ENCODE measurements at places on chromosomes 5 and 9.

- DNase-seq, result no peak
These were observed 24.6 kb downstream of the GFI1B start for GRCh38 chr9:133003071-133003461.

DNA sequence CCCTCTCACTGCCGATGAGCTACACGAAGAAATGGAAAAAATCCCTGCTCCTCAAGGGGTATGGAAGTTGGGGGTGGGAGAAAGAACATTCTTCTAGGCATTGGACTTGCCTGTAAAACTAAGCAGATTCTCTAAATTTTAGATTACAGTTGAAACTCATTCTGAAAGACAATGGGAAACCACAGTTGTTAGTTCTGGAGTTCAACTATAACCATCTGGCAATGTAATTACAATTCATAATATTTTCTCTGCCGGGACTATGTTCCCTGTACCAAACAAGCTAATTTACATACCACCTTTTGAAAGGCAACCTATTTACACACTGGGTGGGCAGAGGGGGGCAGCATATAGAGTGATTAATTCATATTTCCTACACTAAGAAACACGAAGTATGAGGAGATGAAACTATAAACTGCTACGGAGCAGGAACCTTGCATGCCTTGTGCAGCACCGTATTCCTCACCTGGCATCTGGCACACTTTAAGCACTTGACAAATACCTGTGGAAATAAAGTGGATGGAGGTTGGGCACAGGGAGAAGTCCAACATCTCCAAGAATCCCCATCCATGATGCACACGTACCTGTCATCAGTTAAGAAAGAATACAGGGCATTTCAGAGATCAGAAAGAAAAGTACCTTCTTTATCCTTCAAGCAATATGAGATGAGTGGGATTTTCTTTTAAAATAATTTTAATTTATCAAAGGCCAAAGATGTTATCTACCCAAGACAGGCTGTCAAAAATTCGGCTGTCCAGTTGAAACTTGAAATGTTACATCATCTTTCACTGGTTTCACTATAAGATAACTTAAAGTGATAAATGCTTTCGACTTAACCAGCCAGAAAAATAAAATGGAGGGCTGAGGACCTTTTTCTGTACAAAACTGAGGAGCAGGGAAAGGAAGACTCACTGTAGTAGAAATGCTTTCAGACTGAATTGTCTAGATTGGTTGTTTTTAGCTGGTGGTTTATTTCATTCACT is 54.2 kb downstream of the SSBP2 start:
- no peak for DNase-seq

DNA sequence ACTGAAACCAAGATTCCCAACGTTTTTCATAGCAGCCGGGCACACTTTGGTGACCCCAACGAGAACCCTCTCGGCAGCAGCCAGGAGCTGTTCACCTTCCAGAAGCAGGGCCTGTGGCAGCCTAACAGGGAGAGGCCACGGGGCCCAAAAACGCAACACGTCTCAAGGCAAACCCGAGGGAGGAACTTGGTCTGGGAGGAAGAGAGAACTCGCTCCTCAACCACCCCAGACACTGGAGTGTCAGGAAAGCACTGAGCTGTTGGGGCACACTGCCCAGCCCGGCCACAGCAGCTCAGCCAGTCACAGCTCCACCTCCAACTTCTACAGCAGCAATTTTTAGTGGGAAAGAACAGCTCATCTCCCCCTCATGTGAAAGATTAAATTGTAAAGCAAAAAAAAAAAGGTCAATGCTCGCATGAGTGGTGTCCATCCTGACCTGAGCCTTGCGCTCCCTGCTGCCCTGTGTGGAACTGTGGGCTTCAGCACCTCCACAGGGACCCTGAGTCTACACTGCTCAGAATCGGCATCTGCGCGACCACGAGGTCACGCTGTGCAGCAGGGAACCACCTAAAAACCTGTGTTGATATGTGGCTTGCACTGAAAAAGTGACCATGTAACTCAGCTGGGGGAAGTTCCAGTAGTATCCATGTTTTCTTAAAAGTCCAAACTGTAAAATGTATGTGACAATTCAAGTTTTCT is 55.0 kb downstream of the IPPK start:
- DNase-seq, result no peak

GRCh38 chr9:5188060-5188984 is 2.9 kb upstream of the INSL6 start:
- DNase-seq, result no peak

DNA sequence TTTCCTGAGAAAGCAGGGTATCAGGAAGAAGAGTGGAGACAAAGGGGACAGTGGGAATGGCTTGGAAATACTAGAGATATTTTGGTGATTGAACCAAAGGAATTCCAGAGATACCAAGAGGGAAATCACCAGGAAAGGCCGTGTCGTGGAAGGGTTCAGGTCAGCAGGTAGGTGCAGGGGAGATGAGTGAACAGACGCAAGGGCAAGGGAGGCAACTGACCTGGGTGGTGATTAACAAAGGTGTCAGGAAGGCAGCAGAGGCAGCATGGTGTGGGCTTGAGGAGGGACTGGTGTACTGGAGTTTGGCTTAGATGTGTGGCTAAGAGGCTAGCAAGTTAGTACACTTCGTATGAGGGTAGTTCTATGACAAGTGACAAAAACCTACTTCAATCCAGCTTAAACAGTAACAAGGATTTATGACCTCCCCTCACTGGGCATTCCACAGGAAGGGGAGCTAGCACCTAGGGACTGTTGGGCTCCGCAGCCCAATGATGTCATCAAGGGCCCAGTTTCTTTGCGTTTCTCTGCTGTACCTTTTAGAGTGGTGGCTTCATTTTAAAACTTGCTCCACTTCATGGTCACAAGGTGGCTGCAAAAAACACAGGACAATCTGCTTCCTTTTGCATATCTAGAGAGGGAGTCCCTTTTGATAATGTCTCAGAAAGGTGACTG is 37.0 kb downstream of the INIP start:
- no peak for DNase-seq

GRCh38 chr9:135139366-135139959 is 52.0 kb downstream of the OLFM1 start:
- DNase-seq, result no peak

DNA sequence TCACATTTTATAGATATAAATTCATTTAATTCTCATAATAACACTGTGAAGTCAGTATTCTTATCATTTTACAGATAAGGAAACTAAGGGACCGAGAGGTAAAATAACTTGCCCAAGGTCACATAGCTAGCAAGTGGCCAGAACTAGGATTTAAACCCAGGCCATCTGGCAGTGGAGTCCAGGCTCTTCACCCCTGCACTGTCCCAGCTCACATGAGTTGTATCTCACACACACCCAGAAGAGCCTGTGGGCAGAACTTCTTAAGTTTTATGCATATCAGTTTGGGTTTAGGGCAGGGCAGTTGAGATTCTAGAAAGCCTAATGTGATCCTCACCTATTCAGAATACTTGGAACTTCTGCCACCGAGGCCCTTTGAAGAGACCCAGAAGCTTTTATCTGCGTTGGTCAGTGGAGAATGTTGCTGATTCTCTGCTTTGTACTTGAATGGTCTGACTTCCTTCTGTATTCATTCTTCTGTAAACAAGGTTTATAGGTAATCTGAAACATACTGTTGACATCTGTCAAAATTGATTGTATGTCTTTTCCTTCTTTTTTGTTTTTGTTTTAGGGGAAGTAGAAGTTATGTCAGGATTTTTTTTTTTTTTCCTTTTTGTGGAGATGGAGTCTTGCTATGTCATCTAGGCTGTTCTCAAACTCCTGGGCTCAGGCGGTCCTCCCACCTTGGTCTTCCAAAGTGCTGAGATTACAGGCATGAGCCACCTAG is 75.8 kb downstream of the KIAA1958 start:
- no peak for DNase-seq

DNA sequence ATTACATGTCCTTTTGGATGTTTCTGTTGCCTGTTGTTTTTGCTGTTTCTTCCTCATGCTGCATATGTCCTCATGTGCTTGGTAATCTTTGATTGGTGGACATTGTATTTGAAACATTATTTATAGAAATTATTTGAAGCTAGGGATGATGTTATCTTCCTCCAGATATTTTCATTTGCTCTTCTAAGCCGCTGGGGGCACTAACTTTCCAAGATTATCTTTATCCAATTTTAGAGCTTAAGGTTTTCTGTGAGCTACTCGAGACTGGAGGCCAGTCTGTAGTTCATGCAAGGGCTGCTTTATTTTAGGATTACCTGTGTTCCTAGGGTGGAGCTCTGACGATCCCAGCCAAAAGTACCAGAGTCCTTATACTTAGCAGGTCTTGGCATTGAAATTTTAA is 40.9 kb downstream of the STX17 start:
- no peak for DNase-seq

DNA sequence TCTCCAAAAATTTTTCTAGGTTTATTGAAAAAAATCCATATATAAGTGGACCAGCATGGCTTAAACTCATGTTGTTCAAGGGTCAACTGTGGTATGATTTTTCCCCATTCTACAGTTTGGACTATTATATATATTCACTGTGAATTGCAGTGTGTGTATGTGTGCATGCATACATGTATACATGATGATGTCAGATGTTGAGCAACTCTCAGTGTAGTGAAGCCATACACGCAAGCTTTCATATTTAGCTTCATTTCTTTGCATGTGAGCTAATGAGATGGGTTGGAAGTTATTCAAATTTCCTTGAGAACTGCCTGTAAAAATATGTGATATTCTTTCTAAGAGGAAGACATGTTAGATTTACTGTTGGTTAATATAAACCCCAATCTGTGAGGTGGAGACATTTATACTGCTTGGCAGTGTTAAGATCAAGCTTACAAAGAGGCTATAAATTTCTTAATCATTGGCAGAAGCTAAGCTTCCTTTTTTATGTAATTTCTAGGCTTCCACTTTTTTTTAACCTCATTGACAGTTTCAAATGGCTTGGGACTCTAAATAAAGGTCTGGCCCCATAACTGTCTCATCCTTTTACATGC is 134.8 kb downstream of the GABRG2 start:
- DNase-seq, result no peak

DNA sequence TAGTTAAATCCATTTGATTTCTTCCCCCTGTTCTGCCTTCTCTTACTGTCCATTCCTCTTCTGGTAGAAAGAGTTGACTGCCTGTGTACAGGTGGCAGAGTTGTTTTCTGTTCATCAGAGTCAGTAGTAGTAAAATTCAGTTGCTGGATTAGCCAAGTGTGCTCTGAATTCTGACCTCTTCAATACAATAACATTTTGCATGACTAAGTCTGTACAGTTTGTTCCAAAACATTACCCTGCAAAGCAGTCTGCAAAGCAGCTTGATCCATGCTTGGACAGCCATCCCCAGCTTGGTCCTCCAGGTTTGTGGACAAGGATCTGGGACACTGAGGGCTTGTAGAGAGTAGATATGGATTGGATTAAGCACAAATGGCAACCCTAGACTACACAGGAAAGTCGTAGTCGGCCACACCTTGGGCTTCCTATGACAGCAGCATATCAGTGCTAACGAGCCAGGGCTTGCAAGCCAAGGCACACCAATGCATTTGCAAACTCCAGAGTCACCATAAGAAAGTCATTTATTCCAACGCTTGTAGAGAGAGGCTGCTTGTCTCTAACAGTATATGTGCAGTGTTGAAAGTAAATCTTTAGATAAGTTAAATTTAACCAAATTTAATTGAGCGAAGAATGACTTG is 25.2 kb downstream of the IL12B start:
- no peak for DNase-seq

- DNase-seq, result no peak
These were observed 13.1 kb downstream of the NACC2 start for GRCh38 chr9:136081826-136082495.

DNA sequence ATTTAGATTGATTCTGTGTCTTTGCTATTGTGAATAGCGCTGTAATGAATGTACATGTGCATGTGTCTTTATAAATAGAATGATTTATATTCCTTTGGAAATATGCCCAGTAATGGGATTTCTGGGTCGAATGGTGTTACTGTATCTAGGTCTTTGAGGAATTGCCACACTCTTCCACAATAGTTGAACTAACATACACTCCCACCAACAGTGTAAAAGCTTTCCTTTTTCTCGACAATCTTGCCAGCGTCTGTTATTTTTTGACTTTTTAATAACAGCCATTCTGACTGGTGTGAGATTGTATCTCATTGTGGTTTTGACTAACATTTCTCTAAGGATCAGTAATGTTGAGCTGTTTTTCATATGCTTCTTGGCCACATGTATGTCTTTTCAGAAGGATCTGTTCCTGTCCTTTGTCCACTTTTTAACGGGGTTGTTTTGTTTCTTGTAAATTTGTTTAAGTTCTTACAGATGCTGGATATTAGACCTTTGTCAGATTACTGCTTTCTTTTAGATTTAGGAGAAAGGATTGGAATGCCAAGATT is 125.0 kb upstream of the NR5A1 start:
- peak; percentile 73 for DNase-seq

GRCh38 chr5:72658161-72658560 is 151.0 kb upstream of the ZNF366 start:
- no peak for DNase-seq

- no peak for DNase-seq
These were observed 30.4 kb upstream of the NDFIP1 start for GRCh38 chr5:142078221-142078620.

- peak; percentile 44 for DNase-seq
These were observed 90.9 kb downstream of the THBS4 start for GRCh38 chr5:80125962-80126480.

DNA sequence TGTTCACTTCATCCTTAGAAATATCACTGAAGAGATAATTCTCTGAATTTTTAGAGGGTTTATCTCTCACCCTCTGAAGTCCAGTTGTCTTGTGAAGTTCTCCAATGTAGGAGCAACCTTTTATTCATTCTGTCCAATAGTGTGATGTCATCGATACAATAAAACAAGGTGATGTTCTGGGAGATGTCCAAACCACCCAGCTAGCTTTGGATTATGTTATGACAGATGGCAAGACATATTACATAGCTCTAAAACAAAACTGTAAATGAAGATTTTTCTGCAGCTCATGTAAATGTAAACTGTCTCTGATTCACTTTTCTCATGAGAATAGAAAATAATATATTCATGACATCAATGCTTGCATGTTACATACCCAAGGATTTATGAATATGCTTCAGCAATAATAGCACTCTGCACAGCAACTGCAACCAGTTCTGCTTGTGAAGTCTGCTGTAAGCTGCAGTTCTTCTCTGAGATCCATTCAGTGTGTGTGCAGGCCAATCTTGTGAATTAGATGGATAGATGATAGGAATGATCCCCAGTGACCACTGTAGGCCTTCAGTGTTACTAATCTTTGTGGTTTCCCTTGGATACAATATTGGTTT is 172.6 kb upstream of the CDH12 start:
- peak; percentile 2 for DNase-seq

GRCh38 chr5:9423571-9423970 is 122.3 kb downstream of the SEMA5A start:
- no peak for DNase-seq

- no peak for DNase-seq
These were observed 46.0 kb downstream of the C9orf152 start for GRCh38 chr9:110161940-110162339.

GRCh38 chr5:138925090-138925635 is 50.0 kb upstream of the LRRTM2 start:
- no peak for DNase-seq

- DNase-seq, result no peak
These were observed 186.0 kb upstream of the NFIB start for GRCh38 chr9:14499976-14500375.

- no peak for DNase-seq
These were observed 97.4 kb downstream of the TMC1 start for GRCh38 chr9:72618811-72619210.

Data from fibroblast of skin of left quadriceps (primary cell).